ENCODE measurements at places on chromosomes 12 and 14.
A peak's percentile ranks its signal among the peaks of the same experiment; 100 is the strongest.

DNA sequence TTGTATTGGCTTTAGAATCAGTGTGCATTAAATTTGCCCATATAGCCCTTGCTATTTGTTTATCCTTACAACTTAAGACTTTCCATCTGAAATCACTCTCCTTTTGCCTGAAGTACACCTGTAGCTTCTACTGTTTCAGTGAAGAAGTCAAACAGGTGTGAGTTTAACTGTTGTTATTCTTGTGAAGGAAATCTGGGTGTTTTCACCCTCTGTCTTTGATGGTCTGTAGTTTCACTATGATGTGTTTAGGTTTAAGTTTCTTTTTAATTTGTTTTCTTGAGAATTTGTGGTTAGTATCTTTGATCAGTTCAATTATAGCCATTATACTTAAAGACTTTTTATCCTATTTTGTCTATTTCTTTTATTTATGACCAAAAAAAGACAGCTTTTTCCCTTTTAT lies 68.9 kb upstream of the BBS10 start:
- no peak for DNase-seq

GRCh38 chr12:52175371-52176350 lies 16.2 kb downstream of the KRT80 start:
- peak; percentile 61 for DNase-seq

DNA sequence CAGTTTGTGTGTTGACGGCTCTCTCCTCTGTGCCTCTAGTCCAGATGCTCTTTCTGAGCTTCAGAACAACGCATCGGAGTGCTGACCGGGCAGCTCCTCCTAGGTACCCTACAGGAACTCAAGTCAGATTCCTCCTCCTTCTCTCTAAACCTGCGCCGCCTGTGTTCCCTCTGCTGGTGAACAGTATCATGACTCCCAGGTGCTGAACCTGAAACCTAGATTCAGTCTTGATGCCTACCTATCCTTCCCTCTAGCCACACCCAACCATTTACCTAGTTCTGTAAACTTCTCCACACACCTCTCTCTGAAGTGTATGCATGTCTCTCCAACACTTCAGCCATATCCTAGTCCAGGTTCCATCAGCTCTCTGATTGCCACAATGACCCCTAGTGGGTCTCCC lies 112.7 kb downstream of the EFCAB11 start:
- DNase-seq, result peak; percentile 56

DNA sequence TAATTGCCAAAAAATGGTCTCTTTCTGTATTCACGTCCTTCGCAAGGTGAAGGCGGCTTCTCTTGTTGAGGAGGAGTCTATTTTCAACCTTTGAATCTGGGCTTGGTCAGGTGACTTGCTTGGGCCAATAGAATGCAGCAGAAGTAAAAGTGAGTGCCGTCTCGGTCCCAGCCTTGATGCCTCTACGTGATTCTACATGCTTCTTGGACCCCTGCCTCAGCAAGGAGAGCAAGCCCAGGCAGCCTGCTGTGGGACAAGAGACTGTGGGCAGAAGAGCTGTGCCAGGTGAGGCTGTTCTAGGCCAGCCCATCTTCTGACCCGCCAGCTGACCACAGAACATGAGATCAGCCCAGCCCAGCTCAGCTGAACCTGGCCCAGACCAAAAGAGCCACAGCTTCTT lies 39.1 kb upstream of the CCDC63 start:
- DNase-seq, result peak; percentile 59

DNA sequence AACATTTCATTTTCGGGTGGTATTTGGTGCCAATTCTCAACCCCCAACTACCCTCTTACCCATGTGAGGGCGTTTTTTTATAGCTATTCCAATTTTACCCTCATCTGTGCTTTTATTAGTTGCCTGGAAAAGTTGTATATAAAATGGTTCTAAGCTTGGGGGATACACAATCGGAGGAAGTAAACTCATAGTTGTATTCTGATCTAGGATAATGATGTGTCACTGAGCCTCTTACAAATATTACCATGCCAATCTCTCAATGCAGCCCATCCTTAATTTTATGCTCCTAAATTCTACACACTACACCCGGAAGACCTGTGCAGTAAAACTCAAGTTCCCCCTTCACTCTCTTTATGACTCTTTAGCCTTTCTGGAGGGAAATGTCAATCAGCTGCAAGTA lies 1206.5 kb upstream of the FLRT2 start:
- no peak for DNase-seq

DNA sequence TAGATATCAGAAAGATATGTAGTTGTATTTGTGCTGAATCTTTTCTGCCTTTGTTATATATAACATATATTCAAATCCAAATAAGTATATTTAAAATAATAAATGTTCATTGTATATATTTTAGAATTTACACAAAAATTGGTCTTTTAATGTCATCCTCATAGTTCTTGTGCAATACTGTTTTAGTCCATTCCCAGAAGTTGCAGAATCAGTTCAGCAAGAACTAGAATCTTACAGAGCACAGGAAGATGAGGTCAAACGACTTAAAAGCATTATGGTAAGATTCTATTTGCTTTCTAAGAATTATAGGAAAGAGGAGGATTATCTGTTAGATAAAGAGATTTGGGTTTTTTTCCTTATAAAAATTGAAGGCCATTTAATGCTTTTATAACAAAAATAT lies 51.0 kb downstream of the SCFD1 start:
- no peak for DNase-seq

GRCh38 chr14:50230401-50230700 lies 1.0 kb downstream of the SOS2 start:
- no peak for DNase-seq

DNA sequence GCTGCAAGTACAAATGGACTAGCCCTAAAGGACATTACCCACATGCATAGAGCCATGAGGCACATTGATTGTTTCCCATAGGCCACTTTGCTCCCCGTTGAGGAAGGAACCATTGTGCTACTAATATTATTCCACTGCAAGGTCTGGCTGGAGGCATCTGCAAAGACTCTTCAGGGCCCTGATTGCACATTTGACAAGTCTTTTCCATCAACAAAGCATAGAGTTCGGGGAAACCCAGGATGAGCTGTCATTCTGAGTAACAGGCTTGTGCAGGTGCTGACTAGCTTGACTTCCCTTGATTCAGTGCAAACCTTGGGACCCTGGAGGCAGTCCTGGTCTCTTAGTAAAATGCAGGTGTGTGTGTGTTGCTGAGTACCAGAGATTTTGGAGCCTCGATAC lies 73.8 kb downstream of the SUSD6 start:
- no peak for DNase-seq

DNA sequence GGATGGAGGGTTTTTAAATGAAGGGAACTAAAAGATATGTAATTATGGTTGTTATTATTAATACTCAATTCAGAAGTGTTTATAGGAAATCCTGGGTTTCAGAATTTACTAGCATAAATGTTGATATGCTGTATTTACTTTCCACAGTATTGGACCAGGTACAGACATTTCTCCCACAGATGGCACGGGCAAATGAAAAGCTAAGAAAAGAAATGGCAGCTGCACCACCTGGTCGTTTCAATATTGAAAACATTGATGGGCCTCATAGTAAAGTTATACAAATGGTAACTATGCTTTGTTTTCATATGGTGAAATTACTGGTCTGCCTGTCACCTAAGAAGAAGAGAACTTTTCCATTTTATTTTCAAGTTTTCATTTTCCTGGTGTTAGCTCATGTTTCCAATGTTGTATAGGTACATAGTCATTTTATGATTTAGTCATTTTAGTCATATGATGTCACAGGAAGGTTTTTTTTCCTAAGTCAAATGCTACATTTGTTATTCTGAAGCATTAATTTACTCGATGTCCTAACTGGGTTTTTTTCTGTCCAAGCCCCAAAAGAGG lies 5.5 kb downstream of the NOPCHAP1 start:
- no peak for DNase-seq

DNA sequence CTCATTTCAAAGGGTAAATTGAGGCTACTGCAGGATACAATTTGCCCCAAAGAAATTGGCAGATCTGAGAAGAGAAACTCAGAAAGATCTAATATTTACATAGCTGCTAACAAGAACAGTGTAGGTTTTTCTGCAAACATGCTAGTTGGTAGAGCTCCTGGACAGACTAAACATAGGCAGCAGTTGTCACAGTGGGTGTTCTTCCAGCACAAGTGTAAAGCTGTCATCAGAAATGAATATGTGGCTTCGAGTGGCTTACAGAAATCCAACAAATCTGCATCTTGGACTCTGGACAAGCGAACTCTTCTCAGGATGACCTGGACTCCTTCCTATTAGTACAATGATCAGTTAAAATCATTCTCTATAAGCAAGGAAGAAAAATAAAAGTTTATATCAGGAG lies 5.9 kb downstream of the CBX5 start:
- no peak for DNase-seq

- DNase-seq, result no peak
Observed at GRCh38 chr12:95197636-95198035, 19.6 kb downstream of the FGD6 start.

DNA sequence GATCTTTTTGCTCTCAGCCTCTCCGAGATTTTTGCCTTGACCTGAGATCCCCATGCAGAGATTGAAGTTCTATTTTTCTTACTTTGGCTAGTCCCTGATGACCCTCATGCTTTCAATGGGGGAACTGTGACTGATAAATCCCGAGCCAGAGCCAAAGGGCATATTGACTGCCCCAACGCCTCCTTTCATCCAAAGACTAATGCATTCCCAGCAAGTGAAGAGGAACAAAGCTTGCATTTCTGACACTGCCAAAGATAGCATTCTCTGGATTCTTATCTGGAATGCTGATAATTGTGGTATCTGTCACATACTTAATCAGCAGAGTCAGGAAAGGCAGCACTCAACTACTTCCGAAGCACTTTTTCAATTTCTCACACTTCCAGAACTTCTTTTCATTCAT lies 152.3 kb upstream of the EGLN3 start:
- DNase-seq, result no peak

DNA sequence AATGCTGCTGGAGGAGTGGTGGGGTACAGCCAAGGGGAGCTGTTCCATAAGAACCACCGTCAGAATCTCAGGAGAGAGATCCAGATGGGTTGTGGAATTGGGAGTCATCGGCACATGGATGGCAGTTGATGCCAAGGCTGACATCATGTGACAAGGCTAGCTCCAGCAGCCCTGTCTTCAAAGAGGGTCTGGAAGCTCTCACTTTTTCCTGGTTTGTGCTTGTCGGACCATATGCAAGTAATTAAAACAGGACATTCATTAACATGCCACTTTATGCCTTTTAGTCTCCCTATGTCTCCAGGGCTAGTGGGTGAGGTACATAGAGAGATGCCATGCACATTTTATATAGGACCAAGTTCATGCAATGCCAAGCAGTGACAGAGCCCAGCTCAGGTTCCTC lies 211.8 kb downstream of the CRADD start:
- DNase-seq, result no peak

Measured in H9 (cell line).